ENCODE measurements at places on chromosomes 7 and 10. TPM values are rescaled to one million over a fixed set of nuclear protein-coding genes. Genes with fewer than 3 reads are reported as not detected.

DNA sequence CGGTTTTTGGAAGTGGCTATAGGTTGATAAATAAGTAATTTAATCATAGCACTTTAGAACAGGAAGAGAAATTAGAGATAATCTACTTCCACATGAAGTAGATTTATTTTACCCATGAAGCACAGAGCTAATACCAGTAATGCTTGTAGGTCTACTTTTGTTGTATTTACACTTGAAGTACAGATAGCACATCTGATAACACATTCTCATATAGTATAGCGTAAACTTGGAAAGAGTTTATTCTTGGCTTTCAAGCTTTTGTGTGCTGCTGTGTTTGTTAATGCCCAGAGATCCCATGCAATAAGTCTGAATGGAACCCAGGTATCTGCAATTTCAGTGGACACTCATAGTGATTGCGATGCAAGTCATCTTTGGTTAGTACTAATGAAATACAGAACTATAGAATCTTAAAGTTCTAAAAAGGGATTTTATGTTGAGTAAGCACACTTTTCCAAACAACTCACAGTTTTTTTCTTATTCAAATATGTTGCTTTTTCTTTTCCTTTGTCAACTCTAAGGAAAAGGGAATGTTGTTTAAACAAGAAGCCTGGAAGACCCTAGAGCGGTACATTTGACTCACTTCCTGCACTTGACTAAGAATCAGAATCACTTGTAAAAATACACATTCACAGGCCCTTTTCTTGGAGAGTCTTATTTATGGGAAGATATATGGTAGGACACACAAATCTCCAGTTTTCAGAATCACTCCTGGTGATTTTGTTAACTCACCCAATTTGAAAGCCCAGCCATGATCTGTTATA, 105.8 kb downstream of the GNAI1 start:
- DNase-seq, result no peak

GRCh38 chr7:36763132-36763816, 39.0 kb upstream of the AOAH start:
- no peak for DNase-seq

DNA sequence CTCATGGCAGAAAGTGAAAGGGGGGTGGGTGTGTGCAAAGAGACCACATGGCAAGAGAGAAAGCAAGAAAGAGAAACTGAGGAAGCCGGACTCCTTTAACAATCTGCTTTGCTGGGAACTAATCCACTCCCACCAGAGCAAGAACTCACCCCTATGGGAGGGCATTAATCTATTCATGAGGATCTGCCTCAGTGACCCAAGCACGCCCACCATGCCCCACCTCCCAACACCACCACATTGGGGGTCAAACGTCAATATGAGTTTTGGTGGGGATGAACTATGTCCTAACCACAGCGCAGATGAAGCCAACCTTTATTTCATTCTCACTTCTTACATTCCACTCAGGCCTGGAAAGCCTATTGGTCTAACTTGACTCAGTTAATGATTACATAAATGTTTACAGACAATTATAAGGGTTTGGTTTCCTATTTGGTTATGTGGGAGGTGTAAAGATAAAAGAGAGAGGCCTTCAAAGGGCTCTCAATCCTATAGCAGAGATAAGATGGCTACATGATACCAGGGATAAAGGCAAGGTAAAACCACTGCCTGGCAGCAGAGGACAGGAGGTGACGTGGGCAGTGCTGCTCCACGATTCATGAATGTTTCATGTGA, 601.8 kb downstream of the PARD3 start:
- DNase-seq, result no peak

DNA sequence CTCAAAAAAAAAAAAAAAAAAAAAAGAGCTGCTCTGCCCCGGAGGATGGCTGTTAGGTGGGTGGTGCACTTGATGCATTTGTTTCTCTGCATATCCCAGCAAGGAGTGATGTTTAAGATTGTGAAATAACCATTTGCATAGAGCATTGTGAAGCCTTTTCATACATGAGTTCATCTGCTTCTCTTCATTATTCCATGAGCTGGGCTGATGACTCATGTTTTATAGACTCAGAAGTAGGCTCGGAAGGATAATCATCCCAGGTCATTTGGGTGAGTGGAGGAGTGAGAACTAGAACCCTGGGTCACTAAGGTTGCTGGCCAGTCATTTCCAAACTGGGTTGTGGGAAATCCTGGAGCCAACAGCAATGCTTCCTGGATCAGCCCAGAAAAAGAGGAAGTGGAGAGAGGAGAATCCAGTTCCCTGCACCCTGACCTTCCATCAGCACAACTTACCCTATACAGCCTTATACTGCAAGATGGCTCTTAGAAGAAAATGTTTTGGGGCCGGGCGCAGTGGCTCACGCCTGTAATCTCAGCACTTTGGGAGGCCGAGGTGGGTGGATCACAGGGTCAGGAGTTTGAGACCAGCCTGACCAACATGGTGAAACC, 45.3 kb downstream of the TACC2 start:
- DNase-seq, result no peak

DNA sequence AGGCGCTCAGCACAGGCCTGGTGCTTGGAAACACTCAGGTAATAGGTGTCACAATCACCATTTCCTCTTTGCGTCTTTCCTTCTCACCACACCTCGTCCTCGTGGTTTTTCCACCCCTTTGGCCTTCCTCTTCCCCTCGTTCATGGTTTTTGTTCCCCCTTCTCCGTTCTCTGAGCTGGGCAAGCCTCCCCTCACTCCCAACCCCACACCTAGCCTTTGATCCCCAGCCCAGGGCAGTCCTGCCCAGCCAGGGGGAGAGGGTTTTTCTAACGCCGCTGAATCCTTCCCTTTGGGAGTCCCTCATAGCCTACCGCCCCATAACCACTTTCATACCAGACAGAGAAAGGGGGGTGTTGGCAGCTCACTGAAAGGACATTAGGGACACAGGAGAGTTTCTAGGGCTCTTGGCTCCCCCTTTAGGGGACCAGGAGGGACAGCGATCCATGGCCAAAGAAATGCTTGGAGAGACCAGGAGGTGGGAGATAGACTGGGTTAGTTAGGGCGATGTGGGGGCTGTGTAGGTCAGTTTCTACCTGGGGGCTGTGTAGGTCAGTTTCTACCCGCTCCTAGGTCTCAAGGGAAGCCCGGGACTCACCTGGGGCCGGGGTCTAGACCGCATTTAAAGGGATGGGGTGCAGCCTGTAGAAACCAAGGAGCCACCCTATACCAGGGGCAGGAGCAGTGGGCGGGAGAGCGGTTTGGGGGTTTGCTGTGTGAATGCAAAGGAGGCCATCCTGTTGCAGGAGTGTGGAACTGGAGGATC, 1.4 kb downstream of the EPHB4 start:
- no peak for DNase-seq

GRCh38 chr7:44321796-44322195, 3.6 kb downstream of the CAMK2B start:
- DNase-seq, result no peak

DNA sequence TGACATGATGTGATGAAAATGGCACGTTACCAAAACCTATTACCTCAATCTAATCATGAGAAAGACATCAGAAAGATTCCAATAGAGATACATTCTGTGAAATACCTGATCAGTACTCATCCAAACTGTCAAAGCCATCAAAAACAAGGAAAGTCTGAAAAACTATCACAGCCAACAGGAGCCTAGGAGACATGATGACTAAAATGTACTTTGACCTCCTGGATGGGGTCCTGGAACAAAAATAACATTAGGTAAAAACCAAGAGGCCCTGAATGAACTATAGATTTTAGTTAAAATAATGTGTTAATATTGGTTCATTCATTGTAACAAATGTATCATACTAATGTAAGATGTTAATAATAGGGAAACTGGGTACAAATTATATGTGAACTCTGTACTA, 113.9 kb upstream of the LRGUK start:
- DNase-seq, result no peak

DNA sequence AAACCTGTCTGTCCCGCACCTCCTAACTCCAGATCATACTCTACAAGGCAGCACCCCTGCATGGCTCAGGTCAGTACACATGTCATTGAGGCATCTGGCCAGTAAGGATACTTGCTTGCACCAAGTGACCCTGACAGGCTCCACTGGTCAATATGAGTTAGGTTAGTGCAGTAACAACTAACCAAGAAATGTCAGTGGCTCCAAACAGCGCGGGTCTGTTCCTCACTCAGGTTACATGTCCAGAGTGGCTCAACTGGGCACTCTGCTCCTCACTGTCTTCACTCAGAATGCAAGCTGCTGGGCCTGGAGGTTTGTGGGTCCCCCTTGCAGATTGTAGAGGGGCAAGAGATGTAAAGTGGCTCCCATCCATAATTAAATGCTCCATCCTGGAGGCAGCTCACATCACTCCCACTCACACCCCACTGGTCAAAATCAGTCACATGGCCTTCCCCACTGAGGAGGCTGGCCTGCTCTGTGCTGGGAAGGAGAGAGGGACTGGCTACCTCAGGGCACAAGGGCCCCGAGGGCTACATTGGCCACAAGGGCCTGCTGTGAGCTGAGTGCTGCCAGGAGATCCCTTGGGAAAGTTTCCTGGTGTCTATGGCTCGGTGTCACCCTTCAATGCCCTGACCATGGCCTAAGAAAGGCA, 109.1 kb upstream of the GDF10 start:
- DNase-seq, result no peak

ITIH2 gene
- total RNA-seq, result not detected

GRCh38 chr7:8018961-8019360, 50.4 kb downstream of the GLCCI1 start:
- no peak for DNase-seq

DNA sequence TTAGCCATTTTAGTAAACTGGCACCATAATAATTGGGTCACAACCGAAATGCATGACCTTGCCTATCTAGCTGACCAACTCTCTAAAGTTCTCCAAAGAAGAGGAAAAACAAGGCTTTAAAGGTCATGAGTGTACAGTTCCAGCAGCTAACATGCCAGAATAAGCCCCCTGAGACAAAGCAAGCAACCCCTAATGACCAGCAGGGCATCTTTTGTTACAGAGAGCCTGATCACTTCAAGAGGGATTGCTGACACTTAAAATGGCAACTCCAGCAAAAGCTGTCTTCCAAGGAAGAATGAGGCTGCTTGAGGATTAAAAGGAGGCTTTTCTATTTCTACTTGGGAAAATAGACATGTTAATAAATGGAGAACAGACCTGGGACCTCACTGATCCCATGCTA, 213.6 kb downstream of the CDC14C start:
- no peak for DNase-seq

- DNase-seq, result no peak
These were observed 40.3 kb downstream of the FAM20C start for GRCh38 chr7:232410-233248.

MMRN2 gene
- 39.4 TPM for total RNA-seq

DNA sequence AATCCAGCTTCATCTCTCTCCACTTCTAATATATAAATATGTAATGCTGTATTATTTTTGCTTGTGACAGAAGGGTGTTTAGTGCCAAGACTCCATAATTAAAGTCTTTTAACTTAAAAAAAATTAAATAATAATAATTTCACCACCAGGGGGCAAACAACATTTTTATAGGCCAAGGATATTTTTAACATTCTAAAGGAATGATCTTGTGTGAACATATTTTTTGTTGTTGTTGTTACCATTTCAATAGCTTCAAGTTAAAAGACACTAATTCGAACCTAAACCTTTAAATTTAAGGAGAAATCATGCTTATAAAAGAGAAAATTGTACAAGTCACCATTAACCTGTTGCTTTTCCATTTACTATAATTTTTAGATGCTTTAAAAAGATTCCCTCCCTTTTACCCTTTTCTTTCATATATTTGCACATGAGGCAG, 7.5 kb upstream of the DNAJC1 start:
- no peak for DNase-seq

DNA sequence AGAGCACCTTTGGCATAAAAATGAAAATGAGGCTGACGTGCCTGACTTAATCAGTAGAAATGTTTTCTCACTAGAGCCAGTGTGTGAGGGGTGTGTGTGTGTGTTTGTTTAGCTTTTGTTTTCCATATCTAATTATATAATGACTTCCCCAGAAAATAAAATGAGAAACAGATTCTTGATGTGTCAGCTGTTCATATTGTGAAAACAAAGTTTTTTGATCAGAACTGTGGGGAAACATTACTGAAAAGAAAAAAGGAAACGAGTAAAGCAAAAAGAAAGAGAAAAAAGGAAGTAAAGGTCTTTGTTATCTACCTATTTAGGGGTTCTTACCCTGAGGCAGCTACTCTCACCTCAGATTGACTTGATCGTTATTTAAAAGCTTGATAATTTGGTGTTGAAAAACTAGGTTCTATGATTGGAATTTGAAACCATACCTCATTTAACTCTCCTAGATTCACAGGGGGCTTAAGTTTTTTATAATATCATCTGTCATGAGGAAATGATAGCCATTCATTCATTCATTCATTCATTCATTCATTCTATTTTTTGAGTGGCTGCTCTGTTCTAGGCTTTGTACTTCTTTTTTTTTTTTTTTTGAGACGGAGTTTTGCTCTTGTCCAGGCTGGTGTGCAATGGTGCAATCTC, 58.0 kb downstream of the CREM start:
- DNase-seq, result no peak

Data from heart right ventricle (tissue), 16 donors.